ENCODE measurements at places on chromosomes 3 and 15.

DNA sequence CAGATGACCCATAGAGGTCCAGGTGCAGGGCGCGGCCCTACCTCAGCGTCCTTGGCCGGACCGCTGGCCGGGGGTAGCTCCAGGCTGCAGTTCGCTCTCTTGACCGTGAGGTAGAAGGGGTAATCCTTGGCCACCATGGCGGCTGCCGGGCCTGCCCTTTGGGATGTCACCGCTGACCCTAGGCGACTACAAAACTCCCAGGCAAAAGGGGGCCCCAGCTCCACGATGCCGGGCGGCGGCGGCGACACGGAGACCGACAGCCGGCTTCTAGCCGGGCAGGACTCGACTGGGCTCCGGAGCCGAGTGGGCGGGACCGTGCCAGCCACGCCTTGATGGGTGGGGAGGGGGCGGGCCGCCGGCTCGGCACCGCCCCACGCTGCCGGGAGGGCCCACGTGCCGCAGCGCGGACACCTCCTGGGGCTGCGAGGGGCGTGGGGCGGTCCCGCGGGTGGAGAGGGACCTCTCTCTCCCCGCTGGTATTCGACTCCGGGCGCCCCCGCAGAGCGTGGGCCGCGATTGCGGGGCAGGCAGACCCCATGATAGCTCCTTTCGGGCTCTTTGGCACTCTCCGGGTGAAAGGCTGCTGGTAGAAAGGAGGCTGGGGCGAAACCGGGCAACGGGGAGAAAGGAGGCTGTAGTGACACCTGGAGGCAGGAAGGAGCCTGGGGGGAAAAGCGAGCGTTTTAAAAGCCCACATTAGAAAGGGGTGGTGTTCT lies at the start of gene ARHGEF3:
ARHGEF3 (minus strand) TSS at position 288 of the 716 bp plus-strand sequence; CDS start at position 137, 151 bp downstream.
- DNase-seq: peak; percentile 92

DNA sequence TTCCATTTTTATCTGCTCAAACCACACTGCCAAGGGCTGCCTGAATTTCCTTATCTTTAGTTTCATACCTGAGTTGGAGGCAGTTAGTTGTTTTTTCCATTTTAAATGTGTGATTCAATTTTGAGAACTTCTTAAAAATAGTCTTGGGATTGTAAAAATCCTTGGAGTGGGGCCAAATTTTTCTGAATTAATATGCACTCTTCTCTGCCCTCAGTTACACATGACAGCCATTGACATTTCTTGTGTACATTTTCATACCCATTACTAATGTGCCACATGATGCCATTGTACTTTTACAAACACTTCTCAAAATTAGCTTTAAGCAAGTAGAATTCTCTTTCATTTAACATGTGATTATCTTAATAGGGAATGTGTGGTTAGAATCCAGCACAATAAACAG lies 141.7 kb downstream of the C3orf38 start:
- DNase-seq: no peak

- no peak for DNase-seq
Measured at GRCh38 chr15:29789871-29790270, 32.4 kb downstream of the TJP1 start.

- no peak for DNase-seq
Measured at GRCh38 chr3:133112666-133113065, 74.5 kb downstream of the TMEM108 start.

- no peak for DNase-seq
Measured at GRCh38 chr3:135271177-135272025, 476.3 kb downstream of the EPHB1 start.

DNA sequence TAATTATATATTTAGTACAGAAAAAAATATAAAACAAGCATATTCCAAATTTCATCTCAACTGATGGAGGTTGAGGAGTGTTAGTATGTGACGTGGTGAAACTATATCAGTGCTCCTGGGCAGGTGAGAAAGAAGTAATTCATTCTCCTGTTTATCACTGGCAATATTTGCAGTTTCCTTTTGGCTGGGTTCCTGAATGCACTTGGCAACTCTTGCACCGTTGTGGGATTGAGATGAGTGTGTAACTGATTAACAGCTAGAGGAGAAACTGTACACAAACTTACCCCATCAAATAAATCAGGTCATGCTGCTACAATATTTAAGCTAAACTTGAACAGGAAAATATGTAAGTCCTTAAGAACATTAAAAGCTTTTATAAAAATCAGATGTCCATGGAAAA lies 2.1 kb upstream of the ATP13A4 start:
- no peak for DNase-seq

- no peak for DNase-seq
Measured at GRCh38 chr3:65381496-65382010, 657.2 kb downstream of the MAGI1 start.

- DNase-seq: no peak
Measured at GRCh38 chr3:154018100-154018696, 103.0 kb upstream of the ARHGEF26 start.

GRCh38 chr3:61227799-61228198 lies 23.5 kb downstream of the FHIT start:
- no peak for DNase-seq

GRCh38 chr15:31590609-31591008 lies 264.0 kb downstream of the KLF13 start:
- DNase-seq: no peak

- no peak for DNase-seq
Measured at GRCh38 chr15:85118581-85118980, 136.9 kb downstream of the PDE8A start.

DNA sequence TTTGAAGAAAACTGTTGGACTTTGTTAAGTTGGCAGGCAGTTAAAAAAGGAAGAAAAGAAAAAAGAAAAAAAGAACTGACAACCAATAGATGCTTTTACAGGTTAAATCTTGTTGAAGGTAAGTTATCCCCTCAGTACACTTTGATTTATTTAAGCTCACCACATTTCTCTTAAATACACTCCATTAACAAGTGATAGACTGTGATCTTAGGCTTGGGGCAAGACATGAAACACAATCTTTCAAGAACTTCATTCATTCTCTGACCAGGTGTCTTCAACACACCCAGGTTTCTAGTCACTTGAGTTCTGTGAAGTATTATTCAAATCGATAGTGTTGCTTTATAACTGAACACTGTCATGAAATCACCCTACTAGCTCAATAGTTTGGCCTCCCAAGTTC lies 751.9 kb downstream of the ROBO1 start:
- no peak for DNase-seq

DNA sequence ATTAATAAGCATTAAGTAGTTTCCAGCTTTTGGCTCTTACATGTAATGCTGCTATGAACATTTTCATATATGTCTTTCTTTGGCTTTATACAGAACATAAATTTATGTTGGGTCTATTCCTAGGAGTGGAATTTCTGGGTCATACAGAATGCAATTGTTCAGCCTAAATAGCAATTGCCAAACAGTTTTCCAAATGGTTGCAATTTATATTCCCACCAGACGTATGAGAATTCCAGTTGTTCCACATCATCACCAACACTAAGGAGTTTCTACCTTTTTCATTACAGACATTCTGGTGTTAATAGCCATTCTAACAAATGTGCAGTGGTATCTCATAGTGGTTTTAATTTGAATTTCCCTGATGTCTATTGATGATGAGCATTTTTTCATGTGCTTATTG lies 160.1 kb upstream of the TMC3 start:
- no peak for DNase-seq

DNA sequence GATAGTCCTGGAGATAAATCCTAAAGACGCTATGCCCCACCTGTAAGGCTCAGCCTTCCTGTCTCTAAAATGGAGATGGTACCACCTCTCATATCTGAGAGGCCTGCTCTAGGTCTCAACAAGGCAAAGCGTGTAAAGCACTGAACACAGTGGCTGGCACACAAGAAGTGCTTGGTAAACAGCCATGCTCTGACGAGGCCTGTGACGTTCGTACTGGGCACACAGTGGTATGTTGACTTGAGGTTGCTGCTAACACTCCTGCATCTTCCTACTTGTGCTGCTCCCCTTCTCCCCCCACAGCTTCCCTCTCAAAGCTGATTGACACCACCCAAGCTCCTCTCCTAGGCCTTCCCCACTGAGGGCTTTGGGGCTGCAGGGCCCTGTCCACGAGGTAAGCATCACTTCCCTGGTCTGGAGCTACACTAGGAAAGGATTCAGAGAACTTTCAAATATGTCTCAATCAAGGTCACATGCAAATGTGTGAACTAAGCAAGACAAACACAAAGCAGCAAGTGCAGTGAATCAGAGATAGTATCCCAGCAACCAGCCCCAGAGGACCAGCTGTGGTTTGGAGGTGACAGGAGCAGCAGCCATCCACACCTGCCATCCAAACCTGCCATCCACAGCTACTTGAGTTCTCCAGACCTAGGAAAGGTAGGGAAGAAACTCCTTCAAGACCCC lies 177.5 kb downstream of the STT3B start:
- no peak for DNase-seq

DNA sequence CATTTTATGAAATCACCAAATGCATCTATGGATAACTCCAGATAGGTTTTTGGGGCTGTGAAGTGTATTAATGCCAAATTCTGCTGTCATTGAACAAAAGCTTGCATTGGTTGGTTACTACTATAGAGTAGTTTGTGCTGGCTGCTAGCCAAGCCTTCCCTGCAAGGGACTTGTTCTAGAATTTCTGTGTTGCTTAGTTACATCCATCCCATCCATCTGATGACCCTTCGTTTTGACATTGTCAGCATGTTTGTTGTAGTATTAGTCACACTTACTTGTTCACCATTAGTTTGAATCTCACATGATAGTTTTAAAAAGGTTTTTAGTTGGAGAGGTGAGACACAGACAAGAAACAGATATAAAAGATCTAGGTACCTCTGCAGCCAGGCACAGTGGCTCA lies 7.0 kb upstream of the NIPA2 start:
- no peak for DNase-seq

GRCh38 chr3:125057186-125057850 lies 1.5 kb upstream of the HEG1 start:
- no peak for DNase-seq

DNA sequence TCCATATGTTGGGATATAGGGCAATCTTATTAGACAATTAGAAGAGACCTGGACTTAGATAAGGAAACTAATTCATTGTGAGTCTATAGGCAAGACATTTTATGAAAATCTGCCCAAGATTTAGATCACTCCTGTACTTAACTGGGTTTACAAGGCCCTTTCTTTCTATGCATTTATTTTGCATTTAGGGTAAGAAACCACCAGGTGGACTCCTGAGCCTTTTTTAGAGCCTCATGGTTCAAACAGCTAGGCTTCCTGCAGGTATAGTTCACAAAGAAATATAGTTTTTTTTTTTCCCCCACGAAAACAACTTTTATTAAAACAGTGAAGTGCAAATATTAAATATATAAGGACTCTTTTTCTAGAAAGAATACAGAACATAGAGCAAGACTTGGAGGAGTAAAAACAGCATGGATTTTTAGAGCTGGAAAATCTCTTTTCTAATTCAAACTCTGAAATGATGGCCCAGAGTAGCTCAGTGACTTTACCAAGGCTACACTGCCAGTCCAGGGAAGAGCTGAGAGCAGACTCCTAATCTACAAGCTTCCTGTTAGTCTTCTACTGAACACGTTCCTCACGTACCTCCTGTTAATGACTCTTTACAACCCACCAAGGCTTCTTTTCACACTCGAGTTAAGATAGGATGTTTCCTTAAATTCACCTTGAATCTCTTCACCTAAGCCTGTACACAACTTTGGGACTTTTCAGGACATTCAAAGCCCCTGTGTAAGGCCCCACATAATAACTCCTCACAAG lies 400.9 kb upstream of the ATP11B start:
- DNase-seq: no peak

GRCh38 chr15:76718863-76719262 lies 186.3 kb downstream of the SCAPER start:
- DNase-seq: no peak

GRCh38 chr15:39744334-39745103 lies 38.1 kb downstream of the FSIP1 start:
- no peak for DNase-seq

GRCh38 chr3:75140904-75141615 lies 523.1 kb upstream of the FRG2C start:
- DNase-seq: no peak

- DNase-seq: no peak
Measured at GRCh38 chr15:72566973-72567372, 87.5 kb upstream of the GOLGA6B start.

Measured in kidney (tissue), 22 donors.